ENCODE measurements at places on chromosomes 1 and 21. TPM values are rescaled to one million over a fixed set of nuclear protein-coding genes. Genes with fewer than 3 reads are reported as not detected.

DNA sequence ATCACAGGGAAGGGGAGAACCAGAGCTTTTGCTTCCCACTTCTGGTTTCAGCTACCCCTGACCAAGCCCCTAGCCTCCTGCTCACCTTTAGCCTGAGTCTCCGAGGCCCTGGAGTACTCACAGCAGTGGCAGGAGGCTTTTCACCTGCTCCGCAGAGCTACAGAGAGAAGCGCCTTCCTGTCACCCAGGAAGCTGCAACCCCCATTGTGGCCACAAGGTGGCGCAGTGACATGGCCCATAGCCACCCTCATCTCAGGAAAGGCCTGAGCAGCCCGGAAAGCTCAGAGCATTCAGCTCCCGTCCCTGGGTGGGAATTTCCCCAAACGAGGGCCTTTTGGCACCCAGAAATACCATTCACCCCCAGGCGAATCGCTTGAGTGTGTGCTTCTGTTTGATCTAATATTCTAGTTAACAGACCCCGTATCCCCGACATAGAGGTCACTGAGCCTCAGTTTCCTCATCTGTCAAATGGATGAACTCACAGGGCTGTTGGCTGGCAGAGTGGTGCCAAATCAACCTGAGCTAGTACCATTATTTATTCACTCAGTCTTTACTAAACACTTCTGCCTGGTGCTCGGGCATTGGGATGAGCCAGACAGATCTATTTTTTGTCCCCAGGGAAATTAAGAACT is 25.3 kb downstream of the A3GALT2 start:
- no peaks in the 10 kb centered on the region for H3K27me3 ChIP-seq
- H3K4me3 ChIP-seq: no peak overlapping the region
- no peak overlapping the region for H3K27ac ChIP-seq
- peaks cover 7% of the 10 kb centered on the region for H3K4me1 ChIP-seq
- peaks cover 12% of the 10 kb centered on the region for H3K36me3 ChIP-seq
- DNase-seq: peak; percentile 69

DNA sequence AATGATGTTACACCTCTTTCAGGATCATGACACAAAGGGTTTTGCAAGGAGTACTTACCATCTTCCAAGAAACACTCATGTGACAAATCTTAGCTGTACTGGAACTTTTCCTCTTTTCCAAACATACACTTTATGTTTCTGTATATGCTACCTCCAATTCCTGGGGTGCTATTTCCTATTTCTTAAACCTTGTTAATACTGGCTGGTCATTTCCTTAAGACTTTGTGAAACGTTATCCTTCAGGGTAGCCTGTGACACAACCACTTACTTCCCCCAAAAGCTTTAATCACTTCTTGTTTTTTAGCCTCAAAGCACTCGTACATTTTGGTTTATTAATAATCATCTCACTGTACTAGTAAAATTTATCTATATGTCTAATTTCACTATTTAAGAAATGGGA is 39.4 kb downstream of the OR10Z1 start:
- no peak for DNase-seq
- no peak overlapping the region for H3K27ac ChIP-seq
- H3K4me1 ChIP-seq: peaks cover 7% of the 10 kb centered on the region
- no peak overlapping the region for H3K4me3 ChIP-seq
- H3K36me3 ChIP-seq: no peaks in the 10 kb centered on the region

GRCh38 chr1:194297094-194297493 is 1110.7 kb upstream of the B3GALT2 start:
- no peak overlapping the region for H3K4me3 ChIP-seq
- no peaks in the 10 kb centered on the region for H3K4me1 ChIP-seq
- no peak overlapping the region for H3K27ac ChIP-seq
- no peak for DNase-seq
- H3K27me3 ChIP-seq: no peaks in the 10 kb centered on the region

DNA sequence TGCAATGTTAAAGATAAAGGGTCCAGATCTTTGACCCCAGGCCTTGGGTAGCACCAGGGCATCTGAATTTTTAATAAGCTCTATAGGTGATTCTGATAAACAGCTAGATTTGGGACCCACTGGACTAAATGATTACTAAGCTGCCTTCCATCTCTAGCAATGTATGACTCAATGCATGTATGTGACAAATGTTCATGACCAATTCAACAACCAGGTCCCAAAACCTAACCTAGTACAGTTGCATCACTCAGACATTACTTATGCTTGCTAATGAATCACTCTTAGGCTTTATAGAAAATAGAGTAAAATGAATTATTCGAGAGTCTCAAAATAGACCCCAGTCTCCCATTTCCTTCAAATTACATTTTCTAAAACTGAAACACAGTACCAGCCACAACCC is 35.5 kb downstream of the RCAN1 start:
- H3K4me1 ChIP-seq: no peaks in the 10 kb centered on the region
- H3K27me3 ChIP-seq: no peaks in the 10 kb centered on the region
- DNase-seq: no peak
- H3K4me3 ChIP-seq: no peak overlapping the region
- no peaks in the 10 kb centered on the region for H3K36me3 ChIP-seq
- H3K27ac ChIP-seq: no peak overlapping the region

GRCh38 chr21:20720623-20721022 is 277.6 kb upstream of the NCAM2 start:
- H3K27ac ChIP-seq: no peak overlapping the region
- no peak for DNase-seq
- no peak overlapping the region for H3K4me3 ChIP-seq
- H3K27me3 ChIP-seq: no peaks in the 10 kb centered on the region
- H3K4me1 ChIP-seq: no peaks in the 10 kb centered on the region
- H3K36me3 ChIP-seq: no peaks in the 10 kb centered on the region

The MAB21L3 gene
- not detected for total RNA-seq
